B cell (primary cell): ENCODE measurements at places on chromosomes 7 and 10. TPM values are rescaled to one million over a fixed set of nuclear protein-coding genes. Genes with fewer than 3 reads are reported as not detected.

GRCh38 chr10:113897693-113898618 is 43.5 kb downstream of the NHLRC2 start:
- peaks cover 32% of the 10 kb centered on the region for H3K36me3 ChIP-seq
- no peaks in the 10 kb centered on the region for H3K4me1 ChIP-seq
- H3K27me3 ChIP-seq: no peaks in the 10 kb centered on the region
- no peak for DNase-seq

DNA sequence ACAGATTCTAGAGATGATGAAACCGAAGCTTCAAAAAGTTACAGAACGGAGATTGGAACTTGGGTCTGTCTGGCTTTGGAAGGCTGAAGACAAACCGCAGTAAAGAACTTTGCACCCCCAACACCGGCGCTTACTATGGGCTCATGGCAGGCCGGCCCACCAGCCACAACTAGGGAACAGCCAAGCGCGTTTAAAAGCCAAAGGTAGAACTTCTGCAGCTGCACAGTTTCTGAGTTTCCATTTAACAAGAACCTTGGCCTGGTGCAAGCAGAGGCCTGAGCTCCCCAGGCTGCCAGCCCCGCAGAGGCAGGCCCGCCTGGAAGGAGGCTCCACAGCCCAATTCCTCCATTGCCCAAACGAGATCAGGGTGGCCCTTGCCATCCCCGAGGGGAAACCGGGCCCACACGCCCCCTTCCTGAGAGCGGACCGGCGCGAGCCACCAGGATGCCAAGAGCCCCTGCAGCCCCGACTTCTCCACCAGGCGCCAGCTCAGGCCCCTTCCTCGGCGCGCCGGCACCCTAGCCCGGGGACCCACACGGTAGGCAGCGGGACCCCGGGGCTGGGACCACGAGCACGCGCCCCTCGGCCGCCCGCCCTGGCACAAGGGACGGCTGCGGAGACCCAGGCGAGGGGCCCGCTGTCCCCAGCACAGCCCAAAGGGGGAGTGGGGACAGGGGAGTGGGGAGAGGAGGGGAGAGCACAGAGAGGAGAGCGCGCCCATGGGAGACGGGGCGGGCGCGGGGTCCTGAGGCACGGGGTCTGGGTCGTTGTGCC is 566 bp downstream of the MAD1L1 start:
- H3K27ac ChIP-seq: peak overlapping the region; percentile 34
- DNase-seq: peak; percentile 66
- no peaks in the 10 kb centered on the region for H3K27me3 ChIP-seq
- H3K4me1 ChIP-seq: peaks cover 27% of the 10 kb centered on the region
- H3K4me3 ChIP-seq: peak overlapping the region; percentile 86
- peaks cover 33% of the 10 kb centered on the region for H3K36me3 ChIP-seq

- no peak for DNase-seq
- no peaks in the 10 kb centered on the region for H3K27me3 ChIP-seq
- H3K4me1 ChIP-seq: no peaks in the 10 kb centered on the region
- no peak overlapping the region for H3K27ac ChIP-seq
Observed at GRCh38 chr10:11046776-11047160, 29.1 kb downstream of the CELF2 start.

- no peaks in the 10 kb centered on the region for H3K27me3 ChIP-seq
- H3K4me1 ChIP-seq: no peaks in the 10 kb centered on the region
- H3K27ac ChIP-seq: no peak overlapping the region
Observed at GRCh38 chr7:50960621-50961310, 178.1 kb upstream of the GRB10 start.

Gene ARHGEF35
- 2.1 and 4.2 TPM in 2 replicates for total RNA-seq

DNA sequence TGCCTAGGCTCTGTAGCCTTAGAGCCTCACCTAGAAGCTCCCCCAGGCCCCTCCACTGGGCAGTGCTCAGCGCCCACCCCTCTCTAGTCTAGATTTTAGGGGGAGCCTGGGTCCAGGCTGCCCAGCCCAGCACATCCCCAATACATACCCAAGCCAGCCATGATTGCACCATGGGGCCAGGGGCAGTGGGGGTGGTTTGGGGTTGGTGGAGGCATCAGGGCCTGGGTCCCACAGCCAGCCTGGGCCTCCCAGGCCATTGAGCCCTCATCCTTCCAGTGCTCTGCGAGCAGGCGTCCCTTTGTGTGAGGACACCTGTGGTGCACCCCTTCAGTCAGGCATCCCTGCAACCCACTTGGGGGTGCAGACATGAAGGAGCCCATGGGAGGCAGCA is 76.9 kb upstream of the RET start:
- no peaks in the 10 kb centered on the region for H3K4me1 ChIP-seq
- no peak overlapping the region for H3K27ac ChIP-seq
- H3K27me3 ChIP-seq: no peaks in the 10 kb centered on the region
- DNase-seq: no peak
- H3K36me3 ChIP-seq: no peaks in the 10 kb centered on the region

GRCh38 chr10:54613162-54613561 is 187.9 kb downstream of the PCDH15 start:
- H3K27me3 ChIP-seq: no peaks in the 10 kb centered on the region
- H3K4me1 ChIP-seq: no peaks in the 10 kb centered on the region
- H3K4me3 ChIP-seq: no peak overlapping the region

GRCh38 chr10:15742836-15743235 is 23.1 kb upstream of the ITGA8 start:
- H3K4me1 ChIP-seq: no peaks in the 10 kb centered on the region
- no peak overlapping the region for H3K4me3 ChIP-seq
- no peaks in the 10 kb centered on the region for H3K27me3 ChIP-seq
- DNase-seq: no peak
- no peaks in the 10 kb centered on the region for H3K36me3 ChIP-seq

DNA sequence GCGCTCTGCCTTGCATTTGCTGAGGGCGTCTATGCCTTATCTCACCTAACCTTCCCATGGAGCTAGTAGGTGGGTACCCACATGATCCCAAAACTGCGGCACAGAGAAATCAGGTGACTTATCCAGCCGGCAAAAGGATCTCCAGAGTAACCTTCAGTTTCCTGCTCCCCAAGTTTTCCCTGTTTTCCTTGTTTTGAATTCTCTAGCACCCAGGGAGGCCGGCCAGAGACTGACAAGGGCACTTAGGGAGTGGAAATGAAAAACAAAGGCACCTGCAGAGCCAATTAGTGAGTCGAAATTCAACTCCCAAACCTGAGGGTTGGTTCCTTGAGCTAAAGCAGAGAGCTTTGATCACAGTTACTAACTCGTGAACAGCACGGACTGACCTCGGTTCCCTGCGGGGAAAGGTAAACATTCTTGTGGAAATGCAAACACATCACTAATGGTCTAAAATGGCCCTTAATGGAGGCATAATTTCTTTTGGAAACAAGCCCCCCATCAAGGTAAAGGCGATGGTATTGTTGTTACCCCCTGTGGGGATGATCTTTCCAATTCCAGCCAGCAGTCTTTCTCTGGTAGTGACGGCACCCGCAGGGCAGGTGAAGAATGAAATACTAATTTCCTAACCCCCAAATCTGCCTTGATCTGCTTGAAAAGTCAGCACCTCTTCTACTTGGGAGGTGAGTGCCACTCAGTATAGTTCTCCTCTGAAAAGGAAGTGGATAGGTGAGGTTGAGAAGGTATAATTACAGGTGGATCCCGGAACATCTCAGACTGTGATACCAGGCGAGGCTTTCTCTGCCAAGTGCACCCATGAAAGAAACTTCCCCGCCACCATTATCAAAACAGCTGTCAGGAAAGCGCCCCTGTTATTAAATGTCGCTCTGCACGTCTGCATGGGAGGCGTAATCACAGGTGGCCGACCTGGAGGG is 365.6 kb upstream of the AUTS2 start:
- H3K36me3 ChIP-seq: no peaks in the 10 kb centered on the region
- H3K27ac ChIP-seq: no peak overlapping the region
- DNase-seq: no peak
- H3K4me3 ChIP-seq: no peak overlapping the region
- no peaks in the 10 kb centered on the region for H3K4me1 ChIP-seq

Gene GNAT3
- total RNA-seq: not detected in 2 replicates

DNA sequence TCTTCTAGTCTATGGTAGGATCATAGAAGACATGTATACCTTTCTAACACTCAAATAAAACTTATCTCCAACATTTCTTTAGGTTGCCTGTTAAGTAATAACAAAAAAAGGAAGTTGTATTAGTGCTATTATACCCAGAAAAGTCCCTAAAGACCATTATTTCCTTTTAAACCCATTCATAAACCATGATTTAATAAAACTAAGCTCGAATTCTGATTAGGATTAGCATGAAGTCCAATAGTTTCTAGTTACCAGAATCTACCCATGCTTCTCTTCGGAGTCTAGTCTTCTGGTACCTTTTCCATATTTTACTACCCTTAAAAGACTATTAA is 62.7 kb downstream of the USP6NL start:
- no peak overlapping the region for H3K4me3 ChIP-seq
- H3K27ac ChIP-seq: peak overlapping the region; percentile 82

DNA sequence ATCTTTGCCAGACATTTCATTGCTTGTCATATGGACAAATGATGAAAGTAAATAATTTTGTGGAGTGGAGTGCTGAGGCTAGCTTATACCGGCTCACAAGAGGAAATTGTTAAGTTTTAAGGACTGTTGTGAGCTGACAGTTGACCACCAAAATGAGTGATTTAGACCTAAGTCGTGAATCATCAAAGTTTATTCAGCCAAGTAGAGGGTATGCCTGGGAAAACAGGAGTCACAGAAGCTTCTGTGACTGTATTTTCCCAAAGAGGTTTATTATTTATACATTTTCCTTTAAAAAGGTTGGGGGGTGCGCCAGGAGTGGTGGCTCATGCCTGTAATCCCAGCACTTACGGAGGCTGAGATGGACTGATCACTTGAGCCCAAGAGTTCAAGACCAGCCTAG is 21.8 kb downstream of the MRPS24 start:
- H3K27me3 ChIP-seq: no peaks in the 10 kb centered on the region
- no peak for DNase-seq
- H3K4me1 ChIP-seq: no peaks in the 10 kb centered on the region
- no peak overlapping the region for H3K4me3 ChIP-seq
- H3K27ac ChIP-seq: no peak overlapping the region

Gene NPC1L1
- not detected in 2 replicates for total RNA-seq

Gene BAMBI
- 0.22 and 0.84 TPM in 2 replicates for total RNA-seq

DNA sequence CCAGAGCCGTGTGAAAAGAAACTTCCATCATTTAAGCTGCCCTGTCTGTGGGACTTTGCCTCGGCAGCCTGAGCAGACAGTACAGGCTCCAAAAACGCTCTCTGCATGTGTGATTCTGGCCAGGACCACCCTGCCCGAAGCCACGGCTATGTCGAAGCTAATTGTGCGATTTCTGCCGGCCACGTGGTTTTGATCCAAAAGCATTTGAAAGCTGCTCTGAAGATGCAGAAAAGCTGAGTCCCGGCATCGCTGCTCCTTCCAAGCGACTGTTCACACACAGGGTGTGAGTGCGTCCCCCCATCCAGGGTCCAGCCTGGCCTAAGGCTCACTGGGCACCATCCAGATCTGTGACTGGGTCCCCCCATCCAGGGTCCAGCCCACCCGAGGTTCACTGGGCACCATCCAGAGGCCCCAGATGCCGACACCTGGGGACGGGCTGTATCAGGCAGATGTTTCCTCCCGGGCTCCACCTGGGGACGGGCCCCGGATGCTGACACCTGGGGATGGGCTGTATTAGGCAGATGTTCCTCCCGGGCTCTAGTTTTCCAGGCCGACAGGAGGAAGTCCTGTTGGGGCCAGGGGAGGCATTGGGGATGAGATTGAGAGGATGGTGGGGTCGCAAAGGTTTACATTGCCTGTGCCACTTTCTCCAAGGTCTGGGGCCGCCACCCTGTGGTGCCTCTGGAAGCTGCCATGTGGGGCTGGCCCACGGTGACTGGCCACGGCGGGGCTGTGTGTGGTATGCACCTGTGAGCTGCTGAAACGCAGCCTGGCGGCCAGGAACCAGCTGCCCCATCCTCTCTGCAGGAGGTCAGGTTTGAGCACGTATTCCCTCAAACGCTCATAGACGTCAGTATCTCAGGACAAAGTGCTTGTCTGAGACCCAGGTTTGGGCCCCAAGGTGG is 527.4 kb downstream of the DNAJB6 start:
- no peak overlapping the region for H3K27ac ChIP-seq
- H3K27me3 ChIP-seq: no peaks in the 10 kb centered on the region
- DNase-seq: no peak

DNA sequence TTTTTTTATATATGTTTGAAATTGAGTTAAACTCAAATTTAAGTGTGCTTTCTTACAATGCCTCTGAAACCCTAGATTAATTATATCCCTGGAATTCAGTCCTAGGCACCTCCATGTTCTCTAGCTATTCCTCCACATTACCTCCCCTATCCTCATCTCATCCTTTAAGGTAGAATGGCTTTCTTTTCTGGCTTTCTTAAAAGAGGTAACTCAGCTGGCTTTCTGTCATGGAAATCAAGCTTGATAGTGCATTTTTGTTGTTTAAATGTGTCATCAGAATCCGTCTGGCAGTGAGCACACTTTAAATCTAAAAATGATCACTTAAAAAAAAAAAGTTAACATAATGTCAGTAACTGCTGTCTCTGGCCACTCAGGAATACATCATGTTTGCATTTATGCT is 42.2 kb downstream of the AHR start:
- H3K4me1 ChIP-seq: no peaks in the 10 kb centered on the region
- no peak for DNase-seq
- no peak overlapping the region for H3K27ac ChIP-seq
- no peaks in the 10 kb centered on the region for H3K27me3 ChIP-seq
- H3K36me3 ChIP-seq: peaks cover 1% of the 10 kb centered on the region
- no peak overlapping the region for H3K4me3 ChIP-seq

GRCh38 chr10:306007-306674 is 170.9 kb downstream of the ZMYND11 start:
- no peaks in the 10 kb centered on the region for H3K36me3 ChIP-seq
- H3K4me1 ChIP-seq: peaks cover 56% of the 10 kb centered on the region
- no peak for DNase-seq
- no peaks in the 10 kb centered on the region for H3K27me3 ChIP-seq

DNA sequence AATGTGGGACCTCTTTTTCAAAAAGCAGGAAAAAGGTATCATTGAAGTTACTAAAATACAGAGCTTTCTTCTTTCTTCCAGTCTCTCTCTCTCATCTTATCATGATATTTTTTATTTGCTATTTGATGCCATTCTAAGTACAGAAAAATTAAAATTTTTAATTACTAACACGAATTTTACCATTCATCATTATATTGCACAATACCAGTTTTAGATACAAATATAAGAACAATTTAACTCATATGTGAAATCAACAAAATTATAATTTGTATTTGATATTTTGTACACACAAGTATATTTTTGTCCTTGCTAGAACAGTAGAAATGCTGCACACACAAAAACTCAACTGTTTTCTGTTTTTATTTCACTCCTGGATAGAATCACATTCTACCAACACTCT is 112.2 kb downstream of the OAT start:
- H3K4me3 ChIP-seq: no peak overlapping the region
- H3K27ac ChIP-seq: no peak overlapping the region
- no peaks in the 10 kb centered on the region for H3K4me1 ChIP-seq
- H3K27me3 ChIP-seq: no peaks in the 10 kb centered on the region

DNA sequence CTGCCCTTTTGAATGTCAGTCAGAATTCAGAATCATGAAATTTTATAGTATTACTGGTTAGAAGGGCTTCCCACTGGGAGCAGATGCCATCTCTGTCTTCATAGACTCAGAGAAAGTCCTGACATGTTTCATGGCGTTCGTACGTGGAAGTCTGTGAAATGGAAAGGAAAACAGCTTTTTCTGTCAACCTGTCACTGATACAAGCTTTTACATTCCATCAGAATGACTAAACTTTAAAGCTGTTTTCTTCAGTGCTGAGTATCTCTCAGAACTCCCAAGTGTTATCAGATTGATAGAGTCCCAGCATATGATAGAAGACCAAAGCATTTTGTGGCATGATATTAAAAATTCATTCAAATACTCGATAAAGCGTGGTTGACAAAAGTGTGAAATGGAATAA is 726.7 kb upstream of the GALNT17 start:
- H3K4me1 ChIP-seq: peaks cover 62% of the 10 kb centered on the region
- no peak for DNase-seq
- no peaks in the 10 kb centered on the region for H3K27me3 ChIP-seq
- no peak overlapping the region for H3K4me3 ChIP-seq
